HFFc6 (cell line): ENCODE measurements at places on chromosomes 1 and 21. TPM values are rescaled to one million over a fixed set of nuclear protein-coding genes. Genes with fewer than 3 reads are reported as not detected.

- no peak for DNase-seq
These were observed 82.7 kb upstream of the ABCD3 start for GRCh38 chr1:94335447-94335846.

- DNase-seq = no peak
These were observed 405.3 kb downstream of the RRAGC start for GRCh38 chr1:38454236-38454635.

GRCh38 chr1:201370500-201370899 lies 7.0 kb downstream of the TNNT2 start:
- DNase-seq = no peak

DNA sequence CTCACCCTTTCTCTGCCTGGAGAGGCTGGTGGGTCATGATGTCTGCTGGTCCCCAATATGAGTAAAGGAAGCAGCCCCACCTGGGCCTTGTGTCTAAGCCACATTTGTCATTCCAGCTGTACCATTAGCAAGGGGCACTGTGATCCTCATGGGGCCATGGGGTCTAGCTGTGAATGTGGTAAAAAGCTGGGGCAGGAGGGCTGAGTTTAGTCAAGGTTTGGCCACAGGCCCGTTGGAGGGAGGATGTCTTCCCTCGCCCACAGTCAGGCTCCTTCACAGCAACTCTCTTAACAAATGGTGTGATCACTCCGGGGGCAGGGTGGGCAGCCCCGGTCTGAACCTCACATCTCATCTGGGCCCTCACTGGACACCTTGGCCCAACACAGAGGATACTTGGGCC lies 115.4 kb downstream of the DMRTB1 start:
- DNase-seq = no peak

GRCh38 chr21:45554477-45555175 lies 12.4 kb upstream of the SLC19A1 start:
- DNase-seq = peak; percentile 30

- DNase-seq = no peak
These were observed 2.2 kb upstream of the PRDM16 start for GRCh38 chr1:3066826-3067225.

DNA sequence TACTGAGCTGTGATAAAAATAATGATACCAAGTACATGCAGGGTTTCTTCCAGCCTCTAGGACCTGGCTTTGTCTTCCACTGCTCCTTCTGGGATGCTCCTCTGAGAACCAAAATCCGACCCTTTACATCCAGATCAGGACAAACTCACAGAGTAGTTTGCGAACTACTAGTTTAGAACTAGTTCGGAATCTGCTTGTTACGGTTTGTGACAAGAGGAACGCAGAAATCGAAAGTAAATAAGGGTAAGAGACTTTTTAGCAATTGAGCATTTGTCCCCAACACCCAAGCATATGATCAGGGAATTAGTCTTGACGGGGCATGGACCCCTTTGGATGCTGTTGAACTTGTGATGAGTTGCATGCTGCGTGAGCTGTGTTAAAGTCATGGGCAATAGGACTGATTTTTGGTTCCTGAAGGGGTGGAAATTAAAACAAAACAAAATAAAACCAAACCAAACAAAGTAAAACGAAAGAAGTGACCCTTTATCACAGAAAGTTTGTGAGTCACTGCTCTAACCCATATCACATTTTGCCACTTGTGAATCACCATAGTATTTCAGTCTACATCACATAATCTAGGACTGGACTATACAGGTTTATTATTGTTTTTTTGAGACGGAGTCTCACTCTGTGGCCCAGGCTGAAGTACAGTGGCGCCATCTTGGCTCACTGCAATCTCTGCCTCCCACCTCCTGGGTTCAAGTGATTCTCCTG lies 35.7 kb upstream of the ERRFI1 start:
- DNase-seq = peak; percentile 57

DNA sequence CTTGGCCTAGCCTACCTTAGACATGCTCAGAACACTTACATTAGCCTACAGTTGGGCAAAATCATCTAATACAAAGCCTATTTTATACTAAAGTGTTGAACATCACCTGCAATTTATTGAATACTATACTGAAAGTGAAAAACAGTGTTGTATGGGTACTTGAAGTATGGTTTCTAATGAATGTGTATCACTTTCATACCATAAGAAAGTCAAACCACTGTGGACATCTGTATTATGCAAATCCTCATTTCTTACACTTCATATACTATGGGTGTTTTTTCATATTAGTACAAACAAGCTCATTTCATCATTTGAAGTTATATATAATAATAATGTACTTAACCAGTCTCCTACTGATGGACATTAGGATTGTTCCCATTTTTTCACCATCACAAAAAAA lies 41.2 kb downstream of the TDRD5 start:
- DNase-seq = no peak

- DNase-seq = no peak
These were observed 40.1 kb downstream of the PIK3C2B start for GRCh38 chr1:204454476-204454875.

- DNase-seq = no peak
These were observed 16.1 kb downstream of the PRR9 start for GRCh38 chr1:153233448-153233847.

GRCh38 chr1:244548558-244549115 lies 87.6 kb downstream of the CATSPERE start:
- DNase-seq = no peak

- no peak for DNase-seq
These were observed 200.8 kb downstream of the RHOU start for GRCh38 chr1:228935855-228936727.

DNA sequence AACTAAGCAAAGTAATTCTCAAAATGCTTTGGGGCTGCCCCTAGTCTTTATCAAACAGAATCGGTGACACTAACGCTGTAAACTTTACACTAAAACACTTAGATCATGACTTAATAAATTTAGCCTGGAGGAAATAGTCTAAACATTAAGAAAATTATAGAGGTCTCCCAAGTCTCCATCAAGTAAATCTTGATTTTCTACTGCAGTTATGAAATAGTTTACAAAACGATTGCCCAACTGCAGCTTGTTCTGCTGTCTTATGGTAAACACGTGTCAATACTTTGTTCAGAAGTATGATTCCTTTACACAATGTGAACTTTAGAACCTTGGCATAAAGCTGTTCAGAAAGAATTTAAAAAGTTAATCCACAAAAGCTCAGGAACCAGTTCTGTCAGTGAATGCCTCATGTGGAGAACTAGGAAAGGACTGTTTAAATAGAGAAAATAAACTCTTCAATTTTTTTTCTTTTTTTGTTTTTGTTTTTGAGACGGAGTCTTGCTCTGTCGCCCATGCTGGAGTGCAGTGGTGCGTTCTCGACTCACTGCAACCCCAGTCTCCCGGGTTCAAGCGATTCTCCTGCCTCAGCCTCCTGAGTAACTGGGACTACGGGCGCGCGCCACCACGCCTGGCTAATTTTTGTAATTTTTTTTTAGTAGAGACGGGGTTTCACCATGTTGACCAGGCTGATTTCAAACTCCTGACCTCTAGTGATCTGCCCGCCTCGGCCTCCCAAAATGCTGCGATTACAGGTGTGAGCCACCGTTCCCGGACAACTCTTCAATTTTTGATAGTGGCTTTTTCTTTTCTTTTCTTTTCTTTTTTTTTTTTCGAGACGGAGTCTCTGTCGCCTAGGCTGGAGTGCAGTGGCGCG lies 1.6 kb downstream of the DDI2 start:
- peak; percentile 56 for DNase-seq

GRCh38 chr1:2893473-2894120 lies 92.1 kb upstream of the TTC34 start:
- DNase-seq = no peak

DNA sequence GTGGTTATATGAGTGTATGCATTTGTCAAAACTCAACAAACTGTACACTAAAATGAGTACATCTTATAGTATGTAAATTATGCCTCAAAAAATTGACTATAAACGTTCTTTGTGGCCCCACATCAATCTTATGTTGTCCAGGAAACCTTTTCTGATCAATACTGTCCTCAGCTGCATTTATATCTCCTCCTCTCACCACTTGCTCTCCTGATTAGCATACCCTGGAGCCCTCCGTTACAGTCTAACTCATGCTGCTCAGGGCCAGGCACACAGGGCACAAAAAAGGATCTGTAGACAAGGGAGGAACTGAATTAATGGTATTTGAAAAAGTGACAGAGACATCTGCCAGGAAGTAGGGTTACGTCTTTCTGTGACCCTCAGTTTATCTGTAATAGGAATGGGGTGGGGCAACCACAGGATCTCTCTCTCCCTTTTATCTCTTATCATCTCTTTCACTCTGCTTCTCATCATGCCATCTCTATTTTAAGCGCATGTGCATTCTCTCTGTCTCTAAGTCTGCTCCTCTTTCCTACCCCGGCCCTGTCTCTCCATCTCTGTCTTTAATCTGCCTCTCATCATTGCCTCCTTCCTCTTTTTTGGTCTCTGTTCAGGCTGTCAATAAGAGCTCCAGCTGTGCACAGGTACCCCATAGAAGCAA lies 7.0 kb upstream of the TAL1 start:
- no peak for DNase-seq

DNA sequence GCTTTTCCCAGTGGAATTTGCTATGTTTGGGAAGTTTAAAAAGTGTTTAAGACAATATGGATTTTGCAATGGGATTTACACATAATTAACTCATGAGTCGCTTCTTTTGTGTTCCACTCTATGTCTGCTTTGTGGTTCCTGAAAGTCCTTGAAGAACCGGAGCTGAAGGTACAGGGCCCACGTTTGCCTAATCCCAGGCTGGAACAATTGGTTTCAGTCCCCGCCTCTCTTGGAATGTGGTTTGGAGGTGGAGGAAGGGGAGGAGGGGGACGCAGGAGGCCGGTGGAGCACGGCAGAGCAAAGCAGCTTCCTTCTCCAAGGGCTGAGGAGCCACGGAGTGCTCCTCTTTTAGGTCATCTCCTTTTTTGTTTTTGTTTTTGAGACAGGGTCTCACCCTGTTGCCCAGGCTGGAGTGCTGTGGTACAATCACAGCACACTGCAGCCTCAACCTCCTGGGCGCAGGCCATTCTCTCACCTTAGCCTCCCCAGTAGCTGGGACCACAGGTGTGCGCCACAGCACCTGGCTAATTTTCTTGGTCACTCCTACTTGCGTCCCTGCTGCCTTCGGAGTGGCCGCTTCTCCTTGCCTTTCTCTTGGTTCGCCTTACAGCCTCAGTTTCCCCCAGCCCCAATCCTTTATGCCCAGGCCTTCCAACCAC lies 129.5 kb upstream of the ERRFI1 start:
- DNase-seq = no peak

DNA sequence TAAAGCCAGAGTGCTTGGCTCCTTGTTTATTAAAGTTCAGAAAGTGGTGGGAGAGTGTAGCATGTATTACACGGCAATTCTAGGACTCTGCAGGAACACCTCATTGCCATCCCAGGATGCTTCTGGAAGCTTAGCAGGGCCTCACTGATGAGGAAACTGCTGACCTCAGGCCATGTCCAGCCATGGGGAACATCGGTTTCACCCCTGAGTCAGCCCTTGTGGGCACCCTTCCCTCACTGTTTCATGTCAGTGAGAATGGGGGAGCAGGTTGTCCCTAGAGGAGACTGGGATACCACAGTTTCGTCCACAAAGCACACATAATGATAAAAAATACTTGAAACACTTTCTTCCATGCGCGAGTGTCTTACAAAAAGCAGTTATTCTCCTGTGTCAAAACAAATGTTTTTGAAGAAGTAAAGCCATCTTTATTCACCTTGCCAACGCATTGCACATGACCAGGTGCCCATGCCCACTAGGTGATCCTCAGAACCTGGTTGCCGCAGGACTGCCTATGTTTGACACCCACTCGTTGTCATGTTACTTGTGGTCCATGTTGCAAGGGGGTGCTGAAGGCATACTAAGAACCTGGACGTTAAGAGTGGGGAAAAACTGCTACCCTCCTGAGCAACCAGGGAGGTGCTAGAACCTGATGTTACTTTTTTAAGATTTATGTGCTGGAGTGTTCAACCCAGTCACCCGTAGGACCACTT lies 41.2 kb upstream of the TTC22 start:
- no peak for DNase-seq

DNA sequence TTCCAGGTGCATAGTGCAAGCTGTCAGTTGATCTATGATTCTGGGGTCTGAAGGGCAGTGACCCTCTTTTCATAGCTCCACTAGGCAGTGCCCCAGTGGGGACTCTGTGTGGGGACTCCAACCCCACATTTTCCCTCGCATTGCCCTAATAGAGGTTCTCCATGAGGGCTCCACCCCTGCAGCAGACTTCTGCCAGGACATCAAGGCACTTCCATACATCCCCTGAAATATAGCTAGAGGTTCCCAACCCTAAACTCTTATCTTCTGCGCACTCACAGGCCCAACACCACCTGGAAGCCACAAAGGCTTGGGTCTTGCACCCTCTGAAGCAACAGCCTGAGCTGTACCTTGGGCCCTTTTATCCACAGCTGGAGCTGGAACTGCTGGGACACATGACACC lies 65.7 kb upstream of the PKN2 start:
- DNase-seq = no peak

DNA sequence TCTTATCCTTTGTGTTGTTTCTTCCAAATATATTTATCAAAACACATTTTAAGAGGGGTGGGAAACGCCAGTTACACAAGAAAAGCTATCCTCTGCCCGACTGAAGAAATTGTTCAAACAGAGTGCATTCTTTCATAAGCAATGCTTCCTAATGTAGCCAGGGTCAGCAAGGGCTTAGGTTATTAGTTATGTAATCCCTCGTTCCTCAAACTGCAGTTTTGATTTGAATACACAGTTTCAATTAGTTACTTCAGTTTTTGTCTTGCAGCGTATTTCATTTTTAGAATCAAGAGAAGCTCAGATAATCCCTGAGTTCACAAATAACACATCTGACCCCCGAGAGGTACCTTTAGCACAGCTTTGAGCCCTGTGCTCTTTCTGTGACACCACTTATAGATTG lies 141.7 kb upstream of the NRIP1 start:
- DNase-seq = no peak

- DNase-seq = no peak
These were observed 214.9 kb downstream of the TOMM20 start for GRCh38 chr1:234913771-234914170.

DNA sequence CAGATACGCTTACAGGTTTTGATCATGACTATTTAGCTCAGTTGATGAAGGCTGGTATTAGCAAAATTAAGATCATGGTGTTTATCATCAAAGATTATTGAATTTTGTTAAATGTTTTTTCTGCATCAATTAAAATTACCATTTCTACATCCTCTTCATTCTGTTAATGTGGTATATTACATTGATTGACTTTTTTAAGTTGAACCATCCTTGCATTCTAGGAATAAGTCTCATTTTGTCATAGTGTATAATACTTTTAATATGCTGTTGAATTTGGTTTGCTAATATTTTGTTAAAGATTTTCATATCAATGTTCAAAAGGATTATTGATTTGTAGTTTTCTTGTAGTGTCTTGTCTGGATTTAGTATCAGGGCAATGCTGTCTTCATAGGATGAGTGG lies 142.4 kb downstream of the LYPLAL1 start:
- DNase-seq = no peak

GRCh38 chr1:29237852-29238619 lies 1.7 kb downstream of the PTPRU start:
- DNase-seq = no peak

OTUD3 gene
- total RNA-seq = 5.4 to 6.3 TPM (median 5.6 TPM) in 3 replicates

PTPRU gene
- total RNA-seq = 6.0 to 8.1 TPM (median 6.9 TPM) in 3 replicates

CXADR gene
- total RNA-seq = 0.09 to 0.24 TPM (median 0.11 TPM) in 3 replicates

MAP10 gene
- total RNA-seq = 0.06 to 0.45 TPM (median 0.07 TPM) in 3 replicates

TTC24 gene
- total RNA-seq = not detected in 3 replicates

KIF17 gene
- total RNA-seq = 6.8 to 8.3 TPM (median 8.1 TPM) in 3 replicates

L1TD1 gene
- total RNA-seq = not detected in 3 replicates

ADAMTS5 gene
- total RNA-seq = 5.9 to 13.7 TPM (median 6.0 TPM) in 3 replicates

CAPN8 gene
- not detected in 3 replicates for total RNA-seq

GPR52 gene
- total RNA-seq = 0.19 TPM in 1 of 3 replicates, not detected in the others

C1orf56 gene
- total RNA-seq = 3.8 to 4.9 TPM (median 3.9 TPM) in 3 replicates
